ENCODE measurements at places on chromosomes 1 and 21.

- no peak for DNase-seq
These were observed 308.8 kb downstream of the BRINP3 start for GRCh38 chr1:190168893-190169280.

- no peak for DNase-seq
These were observed 14.8 kb downstream of the ATP1B1 start for GRCh38 chr1:169121146-169121923.

DNA sequence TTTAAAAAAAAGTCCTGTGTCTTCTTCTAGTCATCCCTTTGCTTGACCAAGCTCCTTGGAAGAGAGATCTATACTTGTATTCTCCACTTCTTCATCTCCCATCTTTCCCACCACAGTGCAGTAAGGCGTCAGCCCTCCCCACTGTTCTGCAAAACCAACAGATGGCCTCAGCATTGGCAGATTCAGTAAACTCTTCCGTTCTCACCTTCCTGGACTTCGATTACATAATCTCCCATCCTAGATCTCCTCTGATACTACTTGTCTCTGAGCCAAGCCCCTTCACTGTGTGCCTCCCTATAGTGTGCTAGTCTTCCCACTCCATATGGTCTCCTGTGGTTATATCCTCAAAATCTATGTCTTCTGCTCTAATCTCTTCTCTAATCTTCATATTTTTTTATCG is 1.6 kb upstream of the COLGALT2 start:
- DNase-seq = no peak

- DNase-seq = no peak
These were observed 234.1 kb downstream of the SDCCAG8 start for GRCh38 chr1:243489681-243490546.

DNA sequence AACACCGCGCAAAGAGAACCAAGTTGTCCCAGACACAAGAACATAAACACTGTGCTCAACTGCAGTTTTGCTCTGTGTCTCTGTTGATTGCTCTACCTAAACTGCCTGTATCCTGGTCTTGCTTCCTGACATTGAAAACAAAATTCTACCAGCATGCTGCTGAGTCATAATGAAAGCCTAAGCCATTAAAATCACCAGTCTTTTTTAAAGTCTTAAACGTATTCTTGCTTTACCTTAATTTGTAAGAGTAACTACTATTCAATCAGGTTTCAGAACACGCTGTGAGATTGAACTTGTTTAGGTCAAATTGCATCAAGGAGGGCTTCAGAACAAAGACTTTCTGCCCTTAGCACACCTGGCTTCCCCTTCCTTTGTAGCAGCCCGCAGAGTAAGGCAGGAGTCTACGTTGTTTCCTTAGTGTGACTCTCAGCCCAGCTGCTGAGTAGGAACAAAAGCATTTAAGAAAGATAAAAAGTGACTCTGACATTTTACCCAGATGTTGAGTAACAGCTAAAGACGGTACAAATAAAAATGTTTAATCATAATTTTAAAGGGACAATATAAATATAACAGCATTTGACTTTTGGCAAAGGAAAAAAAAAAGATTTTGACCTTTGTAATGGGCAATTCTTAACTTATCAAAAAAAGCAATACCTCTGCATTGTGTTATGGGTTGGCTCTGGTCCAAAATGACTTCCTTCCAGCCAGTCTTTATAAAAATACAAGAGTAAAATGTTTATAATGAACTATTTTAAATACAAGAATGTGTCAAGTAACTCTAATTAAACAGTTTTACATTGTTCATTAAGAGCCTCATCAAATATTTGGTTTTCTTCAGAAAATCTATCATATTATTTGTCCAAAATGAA is 186.9 kb upstream of the ADGRL4 start:
- DNase-seq = no peak

DNA sequence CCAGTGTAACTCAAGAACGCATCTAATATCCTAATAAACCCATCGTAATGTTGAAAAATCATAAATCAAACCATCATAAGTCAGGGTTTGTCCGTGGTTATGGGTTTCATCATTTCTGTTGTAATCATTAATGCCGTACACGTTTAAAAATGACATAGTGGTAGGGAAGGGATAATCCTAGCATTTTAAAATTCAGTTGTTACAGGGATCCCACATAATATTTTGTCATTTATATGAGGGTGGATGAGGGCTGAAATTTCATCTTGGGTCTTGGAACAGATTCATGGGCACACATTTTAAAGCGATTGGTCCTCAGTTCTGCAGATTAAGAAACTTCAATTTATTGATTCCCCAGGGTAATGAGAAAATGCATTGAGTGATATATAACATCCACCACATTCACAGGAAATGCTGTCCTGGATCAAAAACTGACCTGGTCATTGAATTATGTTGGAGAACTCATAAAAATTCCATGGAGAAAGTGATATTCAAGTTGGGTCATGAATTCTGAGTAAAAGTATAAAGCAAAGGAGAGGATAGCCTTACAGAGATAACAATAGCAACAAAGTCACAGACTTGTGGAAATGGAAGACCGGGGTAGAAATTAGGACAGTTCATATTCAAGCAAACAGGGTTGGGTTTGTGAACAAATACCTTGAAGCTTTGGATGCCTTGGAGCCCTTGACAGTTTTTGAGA is 1527.3 kb upstream of the TPTE start:
- no peak for DNase-seq

DNA sequence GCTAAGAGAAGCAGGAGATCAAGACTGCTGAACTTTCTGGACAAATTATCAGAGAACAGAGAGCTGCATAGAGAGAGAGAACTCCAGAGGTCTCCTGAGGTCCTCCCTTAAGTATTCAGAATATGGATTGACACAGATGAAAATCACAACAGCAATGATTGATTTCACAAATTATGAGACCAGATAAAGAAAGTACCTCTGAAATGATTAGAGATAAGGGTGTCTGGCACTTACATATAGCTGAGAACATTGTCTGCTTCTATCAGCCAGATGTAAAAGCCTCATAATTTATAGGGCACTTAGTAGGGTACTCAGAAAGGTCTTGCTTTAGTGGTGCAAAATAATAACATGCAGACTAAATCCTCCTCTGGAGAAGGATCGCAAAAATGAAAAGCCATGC is 1301.8 kb downstream of the BRINP3 start:
- DNase-seq = no peak

GRCh38 chr1:59502009-59502691 is 205.3 kb downstream of the FGGY start:
- no peak for DNase-seq

- no peak for DNase-seq
These were observed 19.6 kb downstream of the CCDC24 start for GRCh38 chr1:44010935-44011471.

DNA sequence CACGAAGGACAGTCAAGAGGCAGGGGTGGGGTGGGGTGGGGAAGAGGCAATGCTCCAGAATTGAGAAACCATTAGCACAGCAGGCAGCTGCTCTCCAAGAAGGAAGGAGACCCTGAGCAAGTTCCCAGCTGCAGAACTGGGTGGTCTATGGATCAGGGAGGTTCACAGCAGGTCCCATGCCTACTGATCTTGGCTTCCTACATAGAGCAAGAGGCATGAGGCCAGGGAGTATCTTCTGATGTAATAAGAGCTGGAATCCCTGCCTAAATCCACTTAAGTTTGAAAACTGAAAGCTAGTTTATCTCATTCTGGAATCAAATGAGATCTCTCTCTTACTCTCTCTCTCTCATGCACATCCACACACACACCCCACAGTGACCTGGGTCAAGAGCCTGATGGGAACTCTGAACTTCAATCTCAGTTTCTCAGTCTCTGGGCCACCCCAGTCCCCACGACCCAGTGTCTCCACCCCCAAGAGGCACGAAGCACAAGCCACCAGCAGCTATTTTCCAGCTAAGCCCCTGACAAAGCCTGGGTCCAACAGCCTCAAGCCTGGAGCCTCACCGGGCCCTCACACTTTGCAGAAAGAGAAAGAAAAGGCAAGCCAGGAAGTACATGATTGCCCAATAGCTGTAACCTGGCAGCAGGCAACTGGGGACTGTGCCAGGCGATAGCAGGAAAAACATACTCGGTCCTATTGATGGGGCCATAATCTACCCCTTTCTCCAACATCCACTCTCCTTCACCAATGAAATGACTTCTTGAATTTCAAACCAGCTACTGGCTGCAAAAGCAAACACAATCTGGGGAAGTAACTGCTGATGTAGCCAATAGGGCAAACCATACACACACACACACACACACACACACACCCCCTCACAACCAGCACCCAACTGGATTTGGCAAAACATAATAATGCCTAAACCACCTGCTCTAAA is 2.2 kb downstream of the NUAK2 start:
- DNase-seq = no peak

DNA sequence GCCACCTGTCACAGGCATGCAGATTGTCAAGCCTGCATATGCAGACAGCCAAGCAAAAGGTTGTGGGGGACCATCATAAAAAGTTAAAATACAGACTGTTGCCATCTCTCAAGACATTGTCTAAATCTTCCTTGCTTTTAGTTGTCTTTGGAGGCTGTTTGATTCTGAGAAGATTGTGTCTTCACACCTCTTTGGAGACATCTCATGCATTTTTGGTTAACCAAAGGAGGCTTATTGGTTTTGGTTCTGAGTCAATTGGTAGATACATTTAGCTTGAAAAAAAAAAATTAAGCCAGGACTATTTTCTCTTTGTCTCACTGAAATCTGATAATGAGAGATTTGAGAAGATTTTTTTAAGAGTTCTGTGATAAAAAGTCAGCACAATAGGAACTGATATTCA is 217.6 kb downstream of the LYPLAL1 start:
- no peak for DNase-seq

- peak; percentile 54 for DNase-seq
These were observed 9.4 kb upstream of the THEMIS2 start for GRCh38 chr1:27862671-27863537.

- DNase-seq = no peak
These were observed 74.3 kb upstream of the KCNJ15 start for GRCh38 chr21:38182370-38182985.

- DNase-seq = peak; percentile 80
These were observed 182.6 kb upstream of the EDN2 start for GRCh38 chr1:41666981-41667631.

DNA sequence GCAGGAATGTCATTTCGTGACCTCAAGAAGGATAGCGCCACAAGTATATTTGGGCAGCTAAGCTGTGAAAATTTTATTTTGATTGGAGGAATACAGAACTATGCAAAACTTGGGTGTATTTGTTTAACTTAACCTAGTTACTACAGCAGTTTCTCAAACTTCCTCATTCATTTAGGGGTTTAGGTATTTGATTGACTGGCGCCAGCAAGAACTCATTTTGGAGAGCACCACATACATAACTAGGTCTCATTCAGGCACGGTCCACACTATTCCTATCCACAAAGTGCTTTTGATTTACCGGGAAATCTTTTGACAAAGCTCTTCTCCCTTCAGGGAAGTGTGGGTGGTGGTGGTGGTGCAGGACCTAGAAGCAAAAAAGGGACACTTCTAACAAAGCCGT is 155.1 kb upstream of the NRIP1 start:
- DNase-seq = no peak

- no peak for DNase-seq
These were observed 350.0 kb downstream of the KCNH1 start for GRCh38 chr1:210783925-210784324.

GRCh38 chr1:34693081-34693480 is 61.8 kb upstream of the GJB5 start:
- DNase-seq = no peak

- no peak for DNase-seq
These were observed 113.9 kb upstream of the DPT start for GRCh38 chr1:168842916-168843315.

DNA sequence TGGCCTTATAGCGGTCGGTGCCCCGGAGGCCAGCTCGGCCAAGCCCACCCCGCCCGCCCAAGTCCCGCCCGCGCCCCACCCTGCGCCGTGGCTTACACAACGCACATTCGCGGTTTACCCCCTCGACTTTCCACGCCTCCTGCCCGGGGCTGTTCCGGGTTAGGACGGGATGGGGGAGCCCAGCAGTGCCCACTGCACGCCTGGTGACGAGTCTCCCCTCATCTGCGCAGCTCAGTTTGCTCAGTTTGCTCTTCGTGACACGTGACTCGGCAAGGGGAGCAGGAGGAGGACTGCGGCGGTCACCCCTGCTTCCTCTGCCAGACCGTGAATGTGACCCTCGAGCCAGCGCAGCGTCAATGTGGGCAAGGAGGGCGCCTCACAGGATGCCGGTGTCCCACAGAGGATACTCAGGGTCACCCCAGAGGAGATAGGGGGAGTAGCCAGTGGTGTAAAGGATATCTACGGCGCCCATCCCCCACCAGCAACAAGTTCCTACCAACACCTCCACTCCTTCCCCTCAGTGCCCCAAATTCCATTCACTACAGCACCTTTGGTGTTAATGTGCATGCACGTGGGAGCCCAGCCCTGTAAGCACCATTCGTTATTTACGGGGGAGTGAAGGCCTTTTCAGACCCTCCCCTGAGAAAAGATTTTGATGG is 350 bp upstream of the S100A6 start:
- peak; percentile 55 for DNase-seq

GRCh38 chr21:15592271-15592860 is 137.4 kb upstream of the USP25 start:
- DNase-seq = peak; percentile 26

GRCh38 chr1:197924516-197925123 is 7.4 kb downstream of the LHX9 start:
- DNase-seq = no peak

DNA sequence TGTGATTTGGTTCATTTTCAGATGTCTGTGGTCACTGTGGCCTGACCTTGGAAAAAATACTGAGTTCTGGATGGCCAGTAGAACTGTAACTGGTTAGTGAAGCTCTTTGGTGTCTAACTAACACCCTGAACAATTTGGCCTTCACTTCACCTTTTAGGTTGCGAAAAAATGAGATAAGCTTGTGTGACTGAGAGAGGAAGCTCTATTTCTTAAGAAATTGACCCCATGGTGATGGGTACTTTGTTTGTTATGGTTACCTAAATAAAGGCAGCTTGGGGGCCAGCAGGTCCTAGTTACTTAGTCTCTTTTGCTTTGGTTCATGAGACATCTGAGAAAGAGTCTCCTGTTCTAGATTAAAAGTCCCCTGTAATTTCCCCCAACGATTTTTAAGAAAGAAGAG is 181.6 kb downstream of the ZNF326 start:
- DNase-seq = no peak

- no peak for DNase-seq
These were observed 69.9 kb downstream of the TNFSF4 start for GRCh38 chr1:173137107-173137706.
